Peyer's patch (tissue), 4 donors: ENCODE measurements at places on chromosomes 4 and X. TPM values are rescaled to one million over a fixed set of nuclear protein-coding genes. Genes with fewer than 3 reads are reported as not detected.

Gene TMPRSS11D
- not detected for total RNA-seq

Gene DGAT2L6
- total RNA-seq, result not detected

Gene SUPT20HL2
- total RNA-seq, result not detected

Gene KLHL13
- 9.9 TPM for total RNA-seq

Gene PLAC8
- 36.3 TPM for total RNA-seq

Gene RPL39
- 2,903 TPM for total RNA-seq

Gene PRR32
- total RNA-seq, result not detected

Gene SATL1
- not detected for total RNA-seq

Gene PGAM4
- total RNA-seq, result not detected

Gene RBMX
- 155 TPM for total RNA-seq

Gene TNIP3
- 0.88 TPM for total RNA-seq

Gene ASB12
- total RNA-seq, result not detected

Gene AKAP4
- not detected for total RNA-seq

Gene METTL14
- 37.0 TPM for total RNA-seq

Gene ITGB1BP2
- 2.4 TPM for total RNA-seq

Gene GAGE12E
- total RNA-seq, result not detected

Gene CT45A10
- not detected for total RNA-seq

Gene RADX
- total RNA-seq, result 10.7 TPM

Gene GUCY1A1
- 5.9 TPM for total RNA-seq

Gene L1CAM
- 7.4 TPM for total RNA-seq

Gene GRIA3
- not detected for total RNA-seq

Gene MRFAP1
- 116 TPM for total RNA-seq

Gene FABP2
- 528 TPM for total RNA-seq

Gene KLHL5
- 11.7 TPM for total RNA-seq

Gene TCEAL7
- 5.8 TPM for total RNA-seq

Gene XPNPEP2
- total RNA-seq, result 5.8 TPM

Gene DMD
- 15.8 TPM for total RNA-seq

Gene TENM3
- 1.4 TPM for total RNA-seq

Gene SUPT20HL1
- 0.54 TPM for total RNA-seq

Gene SMIM43
- not detected for total RNA-seq

Gene SLC30A9
- 58.1 TPM for total RNA-seq

Gene USP27X
- 2.1 TPM for total RNA-seq

Gene YY2
- total RNA-seq, result 4.3 TPM

Gene HTRA3
- total RNA-seq, result 7.1 TPM

Gene OPRPN
- not detected for total RNA-seq

Gene SSX1
- total RNA-seq, result not detected

Gene PAGE1
- not detected for total RNA-seq

Gene CFAP299
- total RNA-seq, result not detected

Gene SRP72
- total RNA-seq, result 46.8 TPM

Gene TSPAN7
- 74.8 TPM for total RNA-seq

Gene PASD1
- not detected for total RNA-seq

Gene SOWAHB
- 26.7 TPM for total RNA-seq

Gene NAA11
- not detected for total RNA-seq

Gene ABCG2
- total RNA-seq, result 121 TPM

Gene ERVMER34-1
- not detected for total RNA-seq

Gene RELL1
- 43.2 TPM for total RNA-seq

Gene TRIM2
- total RNA-seq, result 158 TPM

Gene RAPGEF2
- 42.4 TPM for total RNA-seq

Gene SMR3B
- total RNA-seq, result not detected

Gene TRIML2
- total RNA-seq, result not detected

Gene HAUS7
- total RNA-seq, result 156 TPM

Gene PABPC4L
- total RNA-seq, result not detected
